Activated CD8-positive, alpha-beta memory T cell treated with anti-CD3 and anti-CD28 coated beads, Interleukin-2, amount 10 ng/mL, durations not matched to agents 7 days and 5 days (primary cell): ENCODE measurements at places on chromosomes 4 and X. TPM values are rescaled to one million over a fixed set of nuclear protein-coding genes. Genes with fewer than 3 reads are reported as not detected.

- no peak overlapping the region for H3K27ac ChIP-seq
- no peaks in the 10 kb centered on the region for H3K36me3 ChIP-seq
- no peaks in the 10 kb centered on the region for H3K27me3 ChIP-seq
- no peak for DNase-seq
- no peak overlapping the region for H3K4me3 ChIP-seq
Observed at GRCh38 chr4:85790582-85790981, 315.6 kb downstream of the ARHGAP24 start.

GRCh38 chrX:151773434-151773833 is 38.9 kb downstream of the CNGA2 start:
- H3K27ac ChIP-seq, result no peak overlapping the region
- DNase-seq, result no peak
- H3K36me3 ChIP-seq, result no peaks in the 10 kb centered on the region
- no peaks in the 10 kb centered on the region for H3K4me1 ChIP-seq

DNA sequence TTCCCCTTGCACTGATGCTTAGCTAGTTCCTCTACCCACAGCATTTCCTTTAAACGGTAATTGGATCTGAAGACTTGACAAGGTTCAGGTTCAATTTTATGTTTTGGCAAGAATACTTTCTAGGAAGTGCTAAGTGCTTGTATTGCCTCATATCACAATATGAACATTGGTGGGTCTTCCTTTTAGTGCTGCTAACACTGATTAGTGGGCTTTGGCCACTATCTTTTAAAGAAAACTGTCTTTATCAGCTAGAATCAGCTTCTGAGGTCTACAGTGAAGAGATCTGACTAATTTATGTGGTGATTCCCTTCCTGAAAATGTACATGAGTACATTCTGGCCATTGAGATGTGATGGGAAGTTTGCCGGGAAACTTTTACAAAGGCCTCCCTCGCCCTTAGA is 316.7 kb upstream of the KLF3 start:
- no peaks in the 10 kb centered on the region for H3K4me1 ChIP-seq
- H3K36me3 ChIP-seq, result peaks cover 2% of the 10 kb centered on the region
- H3K27ac ChIP-seq, result no peak overlapping the region
- H3K27me3 ChIP-seq, result peaks cover 12% of the 10 kb centered on the region

GRCh38 chr4:182808673-182809416 is 108.3 kb downstream of the DCTD start:
- no peak overlapping the region for H3K4me3 ChIP-seq
- H3K36me3 ChIP-seq, result peaks cover 3% of the 10 kb centered on the region
- DNase-seq, result peak; percentile 71
- H3K27me3 ChIP-seq, result peaks cover 7% of the 10 kb centered on the region

GRCh38 chr4:26782168-26782829 is 78.3 kb upstream of the STIM2 start:
- no peak for DNase-seq
- peaks cover 3% of the 10 kb centered on the region for H3K4me1 ChIP-seq
- H3K27ac ChIP-seq, result no peak overlapping the region
- no peak overlapping the region for H3K4me3 ChIP-seq
- H3K27me3 ChIP-seq, result no peaks in the 10 kb centered on the region

- no peak for DNase-seq
- no peak overlapping the region for H3K27ac ChIP-seq
- no peaks in the 10 kb centered on the region for H3K27me3 ChIP-seq
- no peaks in the 10 kb centered on the region for H3K36me3 ChIP-seq
- no peaks in the 10 kb centered on the region for H3K4me1 ChIP-seq
Observed at GRCh38 chr4:3821580-3822229, 55.5 kb downstream of the ADRA2C start.

GRCh38 chrX:11893933-11894710 is 136.1 kb downstream of the MSL3 start:
- no peak overlapping the region for H3K27ac ChIP-seq
- DNase-seq, result no peak
- H3K27me3 ChIP-seq, result no peaks in the 10 kb centered on the region
- H3K4me1 ChIP-seq, result no peaks in the 10 kb centered on the region

DNA sequence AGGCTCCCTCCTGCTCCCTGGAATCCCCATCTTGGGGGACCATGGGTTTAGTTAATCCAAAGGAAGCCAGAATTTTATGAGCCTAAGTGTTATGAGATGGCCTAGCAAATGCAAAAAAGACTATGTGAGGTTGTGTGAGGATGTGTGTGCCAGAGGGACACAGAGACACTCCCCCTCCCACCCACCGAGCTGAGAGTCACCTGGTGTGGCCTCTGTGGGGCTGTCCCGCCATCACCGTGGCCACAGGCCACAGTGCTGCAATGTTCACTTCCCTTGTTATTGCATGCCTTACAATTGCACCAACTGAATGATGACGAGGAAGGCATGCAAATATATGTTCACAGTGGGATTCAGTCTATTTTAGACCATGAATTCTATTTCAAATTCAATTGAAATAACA is 601 bp upstream of the FGFBP2 start:
- H3K4me1 ChIP-seq, result peaks cover 28% of the 10 kb centered on the region
- peak; percentile 86 for DNase-seq
- H3K27me3 ChIP-seq, result peaks cover 39% of the 10 kb centered on the region
- no peaks in the 10 kb centered on the region for H3K36me3 ChIP-seq
- no peak overlapping the region for H3K4me3 ChIP-seq
- H3K27ac ChIP-seq, result peak overlapping the region; percentile 56

GRCh38 chr4:174438711-174439110 is 83.6 kb downstream of the HPGD start:
- no peak overlapping the region for H3K27ac ChIP-seq
- no peaks in the 10 kb centered on the region for H3K27me3 ChIP-seq

DNA sequence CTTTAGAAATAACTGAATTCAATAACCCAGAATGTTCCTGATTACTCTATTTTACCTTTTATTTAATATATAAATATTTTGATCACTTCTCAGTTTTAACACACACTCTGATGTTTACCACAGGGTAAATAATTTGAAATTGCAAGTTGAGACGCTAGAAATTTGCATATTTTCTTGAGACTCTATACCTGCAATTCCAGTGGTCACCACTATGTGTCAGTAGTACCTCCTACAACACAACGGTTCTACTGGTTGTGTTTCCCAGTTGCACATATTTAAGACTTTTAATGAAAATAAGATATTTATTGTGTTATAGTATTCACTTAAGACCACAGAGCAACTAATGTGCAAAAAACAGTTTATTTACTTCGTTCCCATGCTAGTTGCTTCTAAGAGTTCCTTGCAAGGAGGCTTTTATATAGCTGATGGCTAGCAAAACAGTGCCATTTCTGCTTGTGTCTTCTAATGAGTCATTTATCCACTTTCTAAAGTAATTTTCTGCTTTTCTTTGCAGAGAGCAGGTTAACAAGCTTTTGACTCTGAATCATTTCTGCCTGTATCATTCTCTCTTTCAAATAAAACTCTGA is 98.9 kb upstream of the PDLIM3 start:
- peaks cover 3% of the 10 kb centered on the region for H3K4me1 ChIP-seq
- H3K27me3 ChIP-seq, result peaks cover 30% of the 10 kb centered on the region

GRCh38 chr4:123265443-123265842 is 131.2 kb upstream of the SPRY1 start:
- H3K27ac ChIP-seq, result no peak overlapping the region
- H3K4me3 ChIP-seq, result no peak overlapping the region
- H3K4me1 ChIP-seq, result no peaks in the 10 kb centered on the region
- DNase-seq, result no peak

DNA sequence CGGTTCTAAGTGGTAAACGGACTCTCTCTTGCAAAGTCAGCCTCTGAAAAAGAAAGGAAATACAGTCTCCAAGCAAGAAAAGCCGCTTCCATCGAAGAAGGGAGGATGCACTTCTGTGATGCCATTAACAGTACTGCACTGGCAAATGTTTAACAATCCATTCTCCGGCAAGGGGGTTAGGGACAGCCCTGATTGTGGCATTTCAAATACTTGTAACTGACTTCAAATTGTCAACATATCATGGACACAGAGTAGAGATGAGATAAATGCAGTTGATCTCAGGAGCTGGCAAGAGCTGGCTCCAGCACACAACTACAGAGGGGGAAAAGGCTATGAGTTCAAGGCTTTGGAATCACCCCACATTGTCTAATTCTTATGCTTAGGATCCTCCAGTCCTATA is 146.8 kb downstream of the SLC7A11 start:
- no peaks in the 10 kb centered on the region for H3K4me1 ChIP-seq
- H3K4me3 ChIP-seq, result no peak overlapping the region
- no peaks in the 10 kb centered on the region for H3K36me3 ChIP-seq
- H3K27ac ChIP-seq, result no peak overlapping the region
- no peak for DNase-seq

- no peaks in the 10 kb centered on the region for H3K4me1 ChIP-seq
- no peak overlapping the region for H3K4me3 ChIP-seq
- peaks cover 25% of the 10 kb centered on the region for H3K27me3 ChIP-seq
- peaks cover 2% of the 10 kb centered on the region for H3K36me3 ChIP-seq
- DNase-seq, result no peak
Observed at GRCh38 chr4:143389579-143390195, 53.0 kb downstream of the GAB1 start.

GRCh38 chr4:95729596-95729995 is 110.3 kb upstream of the PDHA2 start:
- H3K4me1 ChIP-seq, result no peaks in the 10 kb centered on the region
- H3K27ac ChIP-seq, result no peak overlapping the region
- H3K4me3 ChIP-seq, result no peak overlapping the region
- no peaks in the 10 kb centered on the region for H3K27me3 ChIP-seq
- no peaks in the 10 kb centered on the region for H3K36me3 ChIP-seq
- DNase-seq, result no peak

DNA sequence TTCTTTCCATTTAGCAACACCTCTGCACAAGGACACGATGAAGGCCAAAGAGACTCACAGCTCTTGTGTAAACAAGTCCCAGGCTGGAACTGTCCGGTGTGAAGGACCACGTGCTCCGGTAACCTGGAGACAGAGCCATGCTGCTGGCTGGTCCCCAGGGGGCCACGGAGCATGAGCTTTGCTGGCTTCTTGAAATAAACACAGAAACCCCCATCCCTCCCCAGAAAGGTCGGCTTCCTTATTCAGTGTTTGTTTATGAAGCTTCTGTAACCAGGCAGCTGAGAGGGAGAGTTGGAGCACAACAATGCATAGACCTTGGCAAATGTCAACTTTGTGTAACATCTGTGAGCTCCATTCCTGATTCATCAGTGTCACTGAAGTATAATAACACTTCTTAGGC is 109.4 kb downstream of the GPR143 start:
- peaks cover 6% of the 10 kb centered on the region for H3K36me3 ChIP-seq
- no peak for DNase-seq
- no peak overlapping the region for H3K27ac ChIP-seq
- H3K4me3 ChIP-seq, result no peak overlapping the region
- H3K27me3 ChIP-seq, result no peaks in the 10 kb centered on the region

- H3K27me3 ChIP-seq, result peaks cover 48% of the 10 kb centered on the region
- H3K36me3 ChIP-seq, result no peaks in the 10 kb centered on the region
- H3K4me3 ChIP-seq, result no peak overlapping the region
- H3K4me1 ChIP-seq, result no peaks in the 10 kb centered on the region
- no peak for DNase-seq
- no peak overlapping the region for H3K27ac ChIP-seq
Observed at GRCh38 chr4:139919004-139919403, 235.0 kb downstream of the MAML3 start.

DNA sequence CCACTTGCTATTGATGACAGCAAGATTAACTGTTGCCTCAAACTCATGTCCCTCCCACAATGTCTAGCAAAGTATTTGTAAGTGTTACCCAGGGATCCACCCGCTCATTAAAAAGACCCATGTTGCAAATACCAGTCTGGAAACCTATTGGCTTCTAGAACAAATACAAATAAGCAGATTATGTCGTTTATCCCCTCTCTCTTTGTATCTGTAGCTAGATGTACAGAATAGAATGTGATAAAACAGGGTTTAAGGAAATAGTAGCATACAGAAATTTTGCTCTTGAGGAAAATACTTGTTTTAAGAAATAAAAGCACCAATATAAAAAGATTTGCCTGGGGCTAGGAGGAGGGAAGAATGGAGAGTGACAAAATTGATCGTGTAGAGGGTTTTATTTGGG is 142.7 kb upstream of the ZIC3 start:
- DNase-seq, result no peak
- H3K27ac ChIP-seq, result no peak overlapping the region
- H3K27me3 ChIP-seq, result peaks cover 36% of the 10 kb centered on the region
- no peak overlapping the region for H3K4me3 ChIP-seq

DNA sequence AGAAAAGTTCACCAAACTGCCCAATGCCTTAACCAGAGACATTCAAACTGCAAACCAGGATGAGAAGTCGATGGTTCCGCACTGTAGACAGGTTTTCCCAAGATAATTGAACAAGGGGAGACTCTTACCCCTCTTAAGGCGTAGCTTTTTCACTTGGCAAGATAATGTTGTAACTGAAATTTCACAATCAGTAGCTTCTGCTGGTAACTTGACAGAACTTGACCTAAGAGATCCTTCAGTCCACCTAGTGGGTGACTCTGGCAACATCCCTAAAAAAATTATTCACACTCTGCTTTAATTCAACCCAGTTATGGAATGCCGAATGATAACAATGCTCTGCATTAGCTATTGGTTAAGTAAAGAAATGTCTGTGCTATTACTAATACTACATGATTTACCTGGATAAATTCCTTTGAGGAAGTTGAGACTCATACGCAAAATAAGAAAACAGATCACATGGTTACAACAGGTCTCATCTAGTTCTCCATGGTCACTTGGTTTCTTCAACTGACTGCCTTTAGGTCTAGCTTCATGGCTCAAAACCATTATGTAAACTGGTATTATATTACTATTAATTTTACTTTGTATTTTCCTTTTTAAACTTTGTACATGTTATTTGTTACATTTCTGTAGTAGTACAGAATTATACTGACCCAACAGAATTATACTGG is 9.1 kb downstream of the ELF2 start:
- H3K27ac ChIP-seq, result no peak overlapping the region
- DNase-seq, result no peak
- H3K27me3 ChIP-seq, result no peaks in the 10 kb centered on the region
- no peaks in the 10 kb centered on the region for H3K36me3 ChIP-seq

DNA sequence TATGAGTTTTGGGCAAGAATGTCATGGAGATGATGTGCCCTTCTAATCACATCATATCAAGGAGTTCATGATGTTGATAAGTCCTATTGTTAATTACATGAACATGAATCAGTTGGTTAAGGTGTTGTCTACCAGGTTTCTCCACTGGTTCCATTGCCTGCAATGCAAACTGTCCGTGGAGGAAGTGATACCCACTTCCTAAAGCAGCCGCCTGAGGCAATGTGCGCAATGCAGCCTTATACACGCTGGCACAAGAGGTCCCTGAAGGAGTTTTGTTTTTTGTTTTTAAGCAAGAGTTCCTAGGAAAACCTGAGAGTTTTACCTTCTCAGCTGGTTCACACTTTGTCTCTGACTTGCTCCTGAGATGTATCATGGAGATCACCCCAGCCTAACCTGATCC is 5.9 kb upstream of the GPKOW start:
- no peaks in the 10 kb centered on the region for H3K4me1 ChIP-seq
- no peaks in the 10 kb centered on the region for H3K36me3 ChIP-seq
- no peaks in the 10 kb centered on the region for H3K27me3 ChIP-seq
- no peak overlapping the region for H3K4me3 ChIP-seq
- H3K27ac ChIP-seq, result no peak overlapping the region
- no peak for DNase-seq

DCX gene
- not detected for total RNA-seq

RTL5 gene
- 0.20 TPM for total RNA-seq

BBS12 gene
- 2.1 TPM for total RNA-seq

TMEM255A gene
- 0.15 TPM for total RNA-seq

PCDH11X gene
- not detected for total RNA-seq

TLR1 gene
- total RNA-seq, result 3.2 TPM

TEX11 gene
- not detected for total RNA-seq

PASD1 gene
- not detected for total RNA-seq
